ENCODE measurements at places on chromosomes 3 and 15.

- no peak for DNase-seq
Observed at GRCh38 chr15:57752436-57752835, 45.9 kb downstream of the POLR2M start.

DNA sequence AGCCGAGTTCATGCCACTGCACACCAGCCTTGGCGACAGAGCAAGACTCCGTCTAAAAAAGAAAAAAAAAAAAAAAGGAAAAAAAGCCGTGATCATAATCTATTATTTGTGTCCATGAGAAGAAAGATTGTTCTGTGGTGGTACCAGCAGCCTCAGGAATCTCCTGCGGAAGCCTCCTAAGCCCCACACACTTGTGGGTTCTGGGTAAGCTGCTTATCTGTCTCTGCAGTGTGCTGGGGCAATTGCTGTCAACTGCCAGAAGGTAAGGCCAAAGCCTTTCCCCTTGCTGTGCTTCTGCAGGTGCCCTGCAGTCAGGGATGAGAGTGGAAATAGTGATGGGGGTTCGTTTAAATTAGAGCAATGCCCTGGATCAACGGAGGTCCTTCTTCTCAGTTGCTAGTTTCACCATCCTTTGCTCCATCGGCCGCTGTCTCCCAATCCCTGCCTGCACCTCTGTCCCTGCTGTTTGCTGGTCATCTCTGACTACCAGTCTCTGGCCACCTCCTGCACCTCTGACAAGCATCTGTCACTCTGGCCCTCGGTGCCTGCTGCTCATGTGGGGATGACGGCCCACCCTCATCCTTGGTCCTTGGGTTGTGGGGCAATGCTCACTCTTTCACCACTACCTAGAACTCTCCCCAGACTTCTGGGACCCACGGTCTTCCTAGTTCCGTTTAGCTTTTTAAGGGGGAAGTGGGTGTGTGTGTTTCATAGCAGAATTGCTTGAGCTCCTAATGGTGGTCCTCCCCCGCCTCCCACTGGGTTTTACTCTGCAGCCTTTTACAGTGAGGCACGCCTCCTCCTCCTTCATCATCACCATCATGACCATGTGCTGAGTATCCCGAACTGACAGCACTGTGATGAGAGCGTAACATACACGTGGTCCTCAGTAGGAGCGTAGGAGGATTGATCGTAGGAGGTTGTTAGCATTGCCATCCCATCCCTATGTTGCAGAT is 25.5 kb downstream of the CHRD start:
- DNase-seq: no peak

GRCh38 chr15:101561584-101561906 is 72.0 kb upstream of the PCSK6 start:
- DNase-seq: no peak

GRCh38 chr3:57179580-57180410 is 14.6 kb upstream of the IL17RD start:
- DNase-seq: no peak

DNA sequence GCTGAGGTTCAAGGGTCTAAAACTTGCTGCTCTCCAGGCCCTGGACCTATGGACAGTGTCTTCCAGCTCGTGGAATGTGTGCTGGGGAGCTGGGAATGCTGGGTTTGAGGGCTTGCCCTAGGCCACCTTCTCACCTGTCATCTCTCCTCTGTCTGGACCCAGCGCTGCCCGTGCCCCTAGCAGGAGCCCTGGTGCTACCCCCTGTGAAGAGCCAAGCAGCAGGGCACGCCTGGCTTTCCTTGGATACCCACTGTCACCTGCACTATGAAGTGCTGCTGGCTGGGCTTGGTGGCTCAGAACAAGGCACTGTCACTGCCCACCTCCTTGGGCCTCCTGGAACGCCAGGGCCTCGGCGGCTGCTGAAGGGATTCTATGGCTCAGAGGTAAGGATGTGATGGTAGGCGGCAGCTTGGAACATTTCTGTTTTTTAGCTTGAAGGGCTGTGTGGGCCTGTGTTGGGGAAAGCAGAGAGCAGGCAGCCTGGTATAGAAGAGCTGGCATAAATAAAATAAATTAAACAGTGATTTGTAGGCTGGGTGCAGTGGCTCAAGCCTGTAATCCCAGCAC is 5.1 kb downstream of the CHRD start:
- DNase-seq: no peak

- DNase-seq: no peak
Observed at GRCh38 chr3:169515132-169515531, 148.4 kb downstream of the MECOM start.

- DNase-seq: no peak
Observed at GRCh38 chr3:159301961-159302360, 500.1 kb downstream of the MFSD1 start.

DNA sequence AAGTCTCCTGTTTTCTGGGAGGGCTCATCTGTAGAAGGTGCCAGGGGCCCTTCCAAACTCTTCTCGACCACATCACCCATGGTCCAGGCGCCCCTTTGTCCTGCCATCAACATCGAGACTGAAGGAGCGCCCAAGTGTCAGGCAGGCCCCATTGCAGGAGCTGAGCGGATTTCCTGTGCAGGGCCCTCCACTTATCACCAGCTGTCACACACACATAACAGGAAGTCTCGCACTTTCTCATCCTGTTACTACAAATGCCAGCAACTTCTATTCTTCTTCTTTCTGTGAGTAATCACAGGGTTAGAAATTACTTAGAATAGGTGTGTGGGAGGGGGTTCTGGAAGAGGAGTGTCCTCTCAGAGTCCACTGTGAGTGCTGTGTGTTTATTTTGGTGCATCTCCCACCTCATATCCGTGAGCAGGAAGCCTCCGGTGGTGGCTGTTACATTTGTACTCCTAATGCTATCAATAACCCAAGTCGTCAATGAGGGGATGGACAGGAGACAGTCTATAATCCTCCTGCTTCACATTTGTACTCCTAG is at the start of gene KLHL6:
KLHL6 (minus strand) TSS at position 166 of the 541 bp plus-strand sequence; CDS start at position 113, 53 bp downstream.
- no peak for DNase-seq

DNA sequence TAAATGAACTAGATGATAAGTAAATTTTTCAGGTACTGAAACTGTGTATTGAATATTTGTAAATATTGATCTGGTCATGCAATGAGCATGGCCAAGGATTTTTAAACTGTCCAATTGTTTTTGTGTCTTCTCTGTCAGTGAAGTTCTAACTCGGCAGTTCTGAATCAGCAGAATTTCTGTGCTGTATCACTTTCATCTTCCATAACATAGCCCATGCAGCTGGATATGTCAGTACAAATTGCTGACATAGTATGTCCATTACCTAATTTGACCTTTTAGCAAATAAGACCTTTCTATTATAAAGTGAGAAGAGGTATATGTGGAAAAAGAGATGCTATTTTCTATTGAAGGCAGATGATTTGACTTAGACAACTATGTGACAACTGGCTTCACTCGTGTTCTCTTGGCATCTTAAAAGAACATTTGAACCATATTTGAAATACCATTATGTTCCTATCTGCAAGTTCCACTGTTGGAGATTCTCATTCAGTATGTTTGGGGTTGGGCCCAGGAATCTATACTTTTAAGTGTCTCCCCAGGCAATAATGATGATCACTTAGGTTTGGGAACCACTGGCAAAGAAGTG is 90.4 kb downstream of the CMSS1 start:
- DNase-seq: no peak

GRCh38 chr3:117736846-117737245 is 1027.3 kb downstream of the TUSC7 start:
- DNase-seq: no peak
